A549 treated with CpdA at 1 μM for 4 hours (cell line): ENCODE measurements at places on chromosomes 7 and 10. TPM values are rescaled to one million over a fixed set of nuclear protein-coding genes. Genes with fewer than 3 reads are reported as not detected.

TMEM184A gene
- 8.7 to 14.5 TPM (median 14.0 TPM) in 5 replicates for total RNA-seq

SEMA4G gene
- total RNA-seq = 8.7 to 10.3 TPM (median 9.3 TPM) in 5 replicates

RSU1 gene
- total RNA-seq = 79.3 to 87.0 TPM (median 84.5 TPM) in 5 replicates

SLC26A3 gene
- not detected in 5 replicates for total RNA-seq

CDHR3 gene
- 5.1 to 6.0 TPM (median 5.4 TPM) in 5 replicates for total RNA-seq

FXYD4 gene
- total RNA-seq = not detected in 5 replicates

KLLN gene
- total RNA-seq = 0.50 to 0.63 TPM (median 0.59 TPM) in 5 replicates

ITPRID1 gene
- total RNA-seq = not detected in 5 replicates

POU6F2 gene
- total RNA-seq = not detected in 5 replicates

FAM25A gene
- total RNA-seq = 1.1 TPM in 1 of 5 replicates, not detected in the others

MMD2 gene
- total RNA-seq = not detected in 5 replicates

ERV3-1 gene
- total RNA-seq = 3.1 to 5.4 TPM (median 3.7 TPM) in 5 replicates

GIMAP4 gene
- total RNA-seq = not detected in 5 replicates

CCAR1 gene
- total RNA-seq = 64.1 to 102 TPM (median 68.8 TPM) in 5 replicates

WEE2 gene
- 0.03 TPM in 1 of 5 replicates, not detected in the others for total RNA-seq

ABCB1 gene
- total RNA-seq = 0.08 to 0.18 TPM (median 0.15 TPM) in 3 of 5 replicates, not detected in the others

HOXA10 gene
- total RNA-seq = 6.8 to 9.0 TPM (median 7.3 TPM) in 5 replicates

LRRN3 gene
- total RNA-seq = 0.06 to 0.17 TPM (median 0.07 TPM) in 5 replicates

SUN3 gene
- total RNA-seq = 0.15 to 0.91 TPM in 2 of 5 replicates, not detected in the others

KIF11 gene
- 32.8 to 48.0 TPM (median 35.5 TPM) in 5 replicates for total RNA-seq

BTBD16 gene
- 0.40 to 0.86 TPM (median 0.52 TPM) in 5 replicates for total RNA-seq

NEUROD6 gene
- total RNA-seq = not detected in 5 replicates

CNPY1 gene
- not detected in 5 replicates for total RNA-seq

SHH gene
- total RNA-seq = 1.2 to 1.6 TPM (median 1.4 TPM) in 5 replicates

IFIT3 gene
- total RNA-seq = 5.0 to 7.7 TPM (median 5.9 TPM) in 5 replicates

DUSP5 gene
- total RNA-seq = 81.9 to 134 TPM (median 104 TPM) in 5 replicates

LMOD2 gene
- total RNA-seq = not detected in 5 replicates

ATG9B gene
- total RNA-seq = 0.64 to 0.97 TPM (median 0.86 TPM) in 5 replicates

LLCFC1 gene
- not detected in 5 replicates for total RNA-seq

CYP2C18 gene
- total RNA-seq = 0.07 to 0.14 TPM (median 0.11 TPM) in 4 of 5 replicates, not detected in the other

IQUB gene
- total RNA-seq = 0.03 to 0.08 TPM (median 0.06 TPM) in 3 of 5 replicates, not detected in the others

SPDYE9 gene
- not detected in 5 replicates for total RNA-seq

SMO gene
- 14.3 to 19.3 TPM (median 16.6 TPM) in 5 replicates for total RNA-seq

DYNC1I1 gene
- 0.06 to 0.27 TPM (median 0.18 TPM) in 4 of 5 replicates, not detected in the other for total RNA-seq

SPDYE1 gene
- not detected in 5 replicates for total RNA-seq

FBXL13 gene
- 0.12 to 0.61 TPM (median 0.27 TPM) in 5 replicates for total RNA-seq

RHOBTB1 gene
- 4.3 to 7.2 TPM (median 5.8 TPM) in 5 replicates for total RNA-seq

ASAH2 gene
- total RNA-seq = 1.8 to 3.0 TPM (median 2.8 TPM) in 5 replicates

TRIL gene
- total RNA-seq = not detected in 5 replicates

UBTD1 gene
- total RNA-seq = 12.0 to 19.6 TPM (median 19.1 TPM) in 5 replicates
